CD8-positive, alpha-beta T cell (primary cell): ENCODE measurements at places on chromosomes 5 and 9. TPM values are rescaled to one million over a fixed set of nuclear protein-coding genes. Genes with fewer than 3 reads are reported as not detected.

The GOLM1 gene
- total RNA-seq, result 0.14 TPM

The CD14 gene
- 0.49 TPM for total RNA-seq

The CTSV gene
- total RNA-seq, result 0.22 TPM

The DNAJB5 gene
- total RNA-seq, result 2.1 TPM

The SPATA31C1 gene
- not detected for total RNA-seq

- no peak for DNase-seq
Measured at GRCh38 chr5:163951069-163951468, 445.6 kb downstream of the MAT2B start.

GRCh38 chr5:7539571-7539970 lies 143.6 kb downstream of the ADCY2 start:
- DNase-seq, result no peak

GRCh38 chr5:134143431-134143830 lies 28.9 kb downstream of the TCF7 start:
- DNase-seq, result no peak

DNA sequence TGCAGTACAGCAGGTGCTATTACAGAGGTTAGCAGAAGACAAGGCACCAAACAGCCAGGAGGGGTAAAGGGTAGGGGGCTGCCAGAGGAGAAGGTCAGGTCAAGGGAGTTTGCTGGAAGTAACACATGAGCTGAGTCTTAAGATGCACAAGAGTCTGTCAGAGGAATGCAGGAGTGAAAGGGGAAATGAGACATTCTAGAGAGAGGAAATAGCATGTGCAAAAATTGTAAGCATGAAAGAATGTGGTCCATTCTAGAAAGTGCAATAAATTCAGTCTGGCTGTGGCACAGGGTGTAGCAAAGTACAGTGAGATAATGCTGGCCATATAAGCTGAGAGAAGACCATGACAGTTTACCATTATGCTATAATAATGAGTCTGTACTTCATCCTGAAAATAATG lies 6.6 kb downstream of the GOLGA1 start:
- no peak for DNase-seq

DNA sequence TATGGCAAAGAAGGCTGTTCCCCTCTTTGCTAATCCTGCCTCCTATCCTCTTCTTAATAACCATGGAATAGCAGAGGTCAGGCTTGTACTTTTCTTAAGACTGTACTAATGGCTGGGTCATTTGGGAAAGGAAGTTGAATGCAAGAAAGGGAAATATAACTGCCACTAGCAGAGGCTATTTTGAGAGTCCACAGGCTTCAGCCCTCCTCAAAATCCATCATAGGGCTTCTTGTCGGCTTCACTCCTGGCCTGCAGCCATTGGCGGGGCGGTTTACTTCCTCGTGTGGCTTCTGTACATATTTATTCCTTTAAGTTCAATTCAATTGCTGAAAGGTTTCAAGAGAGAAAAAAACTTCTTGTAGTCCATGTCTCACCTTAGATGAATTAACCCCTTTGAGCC lies 2.8 kb upstream of the PARP8 start:
- DNase-seq, result no peak

DNA sequence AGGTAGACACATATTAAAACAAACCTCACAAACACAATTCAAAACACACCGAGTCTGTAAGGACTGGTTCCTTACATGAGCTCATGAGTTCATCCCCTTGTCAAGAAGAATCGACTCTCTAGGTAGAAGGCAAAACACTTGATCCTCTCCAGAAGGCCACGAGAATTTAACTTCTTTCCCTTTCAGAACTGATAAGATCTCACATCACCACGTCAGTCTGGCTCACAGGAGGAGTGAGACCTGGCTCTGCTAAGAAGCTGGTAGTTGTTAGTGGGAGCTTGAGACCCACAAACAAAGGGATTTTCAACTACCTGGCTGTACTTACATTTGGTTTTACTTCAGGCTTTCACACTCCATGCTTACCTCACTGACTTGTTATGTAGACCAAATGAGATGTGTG lies 459.2 kb downstream of the ARHGEF28 start:
- no peak for DNase-seq

DNA sequence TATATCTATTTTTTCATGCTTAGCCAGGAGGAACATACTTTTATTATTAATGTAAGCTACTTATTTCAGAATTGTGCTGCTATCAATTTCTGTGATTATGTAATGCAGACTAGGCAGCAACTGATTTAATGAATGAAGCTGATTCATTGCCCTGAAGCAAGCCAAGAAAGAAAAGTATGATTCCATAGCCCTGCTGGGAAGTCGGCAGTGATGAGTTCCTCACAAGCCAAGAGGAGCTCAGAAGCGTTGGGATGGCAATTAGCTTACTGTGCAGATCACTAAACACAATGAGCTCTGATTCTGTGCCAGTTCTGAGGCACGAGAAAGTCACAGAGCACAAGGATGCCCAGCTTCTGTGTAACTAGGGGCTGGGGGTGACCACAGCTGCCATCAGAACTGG lies 254.3 kb upstream of the KLF9 start:
- no peak for DNase-seq

DNA sequence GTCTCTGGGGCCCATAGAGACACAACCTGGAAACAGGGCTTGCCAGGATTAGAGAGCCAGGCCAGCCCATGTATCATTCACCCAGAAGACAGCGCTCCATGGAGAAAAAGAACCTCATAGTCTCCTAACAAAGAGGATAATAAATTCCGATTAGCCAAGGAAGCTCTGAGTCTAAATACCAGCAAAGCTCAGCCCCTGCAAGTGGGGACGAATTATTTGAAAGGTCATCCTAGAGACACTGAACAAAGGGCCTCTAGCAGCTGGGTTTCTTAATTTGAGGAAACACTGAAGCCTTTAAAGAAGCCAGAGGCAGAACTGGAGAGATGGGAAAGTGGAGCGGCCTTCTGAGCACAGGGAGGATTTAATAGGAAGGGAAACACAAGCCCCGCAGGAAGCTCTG lies 287.1 kb upstream of the ZNF462 start:
- no peak for DNase-seq

DNA sequence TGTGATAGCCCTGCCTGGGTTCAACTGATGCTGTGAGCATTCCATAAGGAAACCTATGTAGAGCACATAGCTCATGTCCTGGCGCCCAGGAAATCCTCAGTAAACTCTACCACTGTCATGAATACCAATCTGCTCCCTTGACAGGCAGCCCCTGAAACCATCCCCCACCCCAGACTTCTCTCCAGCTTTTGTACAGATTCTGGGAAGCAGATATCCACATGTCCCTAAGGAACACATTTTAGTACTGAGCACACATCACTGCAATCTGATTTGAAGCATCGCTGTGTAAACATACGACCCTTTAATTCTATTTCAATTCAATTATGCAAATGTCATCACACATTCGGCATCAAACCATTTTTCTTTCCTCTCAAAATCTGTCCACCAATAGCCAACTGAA lies 89.5 kb upstream of the FSTL4 start:
- no peak for DNase-seq

- no peak for DNase-seq
Measured at GRCh38 chr9:37209431-37210386, 89.3 kb downstream of the ZCCHC7 start.

GRCh38 chr9:91800473-91801030 lies 149.5 kb downstream of the ROR2 start:
- no peak for DNase-seq

GRCh38 chr5:127957701-127958239 lies 125.8 kb upstream of the SLC12A2 start:
- no peak for DNase-seq

GRCh38 chr9:136429683-136430491 lies 9.8 kb downstream of the INPP5E start:
- no peak for DNase-seq

DNA sequence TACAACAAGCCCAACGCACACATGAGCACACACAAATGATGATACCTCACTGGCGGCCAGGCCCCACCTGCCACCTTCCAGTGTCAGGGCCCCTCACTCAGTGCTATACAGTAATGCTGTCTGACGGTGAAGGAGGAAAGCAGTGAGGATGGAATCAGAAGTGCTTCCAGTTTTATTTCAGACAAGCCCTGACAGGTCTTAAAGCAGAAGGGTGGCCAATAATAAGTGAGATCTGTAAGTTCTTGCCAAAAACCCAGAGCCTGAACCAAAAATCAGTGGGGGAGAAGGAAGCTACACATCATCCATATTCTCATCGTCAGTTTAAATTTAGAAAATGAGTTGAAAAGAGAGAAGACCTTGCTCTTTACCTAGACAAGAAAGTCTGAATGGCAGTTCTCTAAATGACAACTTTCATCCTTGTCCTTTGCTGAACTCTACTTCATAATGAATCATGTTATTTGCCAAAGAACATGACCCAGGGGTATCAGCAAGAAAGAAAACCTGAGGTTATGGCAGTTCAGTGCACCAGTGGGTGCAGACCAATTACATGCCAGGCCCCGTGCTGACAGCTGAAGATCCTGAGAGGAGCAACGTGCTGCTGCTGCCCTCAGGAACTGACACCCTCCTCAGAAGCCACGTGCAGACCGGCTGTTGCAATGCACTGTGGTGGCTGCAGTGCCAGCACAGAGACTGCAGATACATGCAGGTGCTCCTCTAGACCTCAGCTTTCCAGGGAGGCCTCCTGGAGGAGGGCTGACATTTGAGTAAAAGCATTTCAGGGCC lies 118.7 kb downstream of the DROSHA start:
- no peak for DNase-seq

DNA sequence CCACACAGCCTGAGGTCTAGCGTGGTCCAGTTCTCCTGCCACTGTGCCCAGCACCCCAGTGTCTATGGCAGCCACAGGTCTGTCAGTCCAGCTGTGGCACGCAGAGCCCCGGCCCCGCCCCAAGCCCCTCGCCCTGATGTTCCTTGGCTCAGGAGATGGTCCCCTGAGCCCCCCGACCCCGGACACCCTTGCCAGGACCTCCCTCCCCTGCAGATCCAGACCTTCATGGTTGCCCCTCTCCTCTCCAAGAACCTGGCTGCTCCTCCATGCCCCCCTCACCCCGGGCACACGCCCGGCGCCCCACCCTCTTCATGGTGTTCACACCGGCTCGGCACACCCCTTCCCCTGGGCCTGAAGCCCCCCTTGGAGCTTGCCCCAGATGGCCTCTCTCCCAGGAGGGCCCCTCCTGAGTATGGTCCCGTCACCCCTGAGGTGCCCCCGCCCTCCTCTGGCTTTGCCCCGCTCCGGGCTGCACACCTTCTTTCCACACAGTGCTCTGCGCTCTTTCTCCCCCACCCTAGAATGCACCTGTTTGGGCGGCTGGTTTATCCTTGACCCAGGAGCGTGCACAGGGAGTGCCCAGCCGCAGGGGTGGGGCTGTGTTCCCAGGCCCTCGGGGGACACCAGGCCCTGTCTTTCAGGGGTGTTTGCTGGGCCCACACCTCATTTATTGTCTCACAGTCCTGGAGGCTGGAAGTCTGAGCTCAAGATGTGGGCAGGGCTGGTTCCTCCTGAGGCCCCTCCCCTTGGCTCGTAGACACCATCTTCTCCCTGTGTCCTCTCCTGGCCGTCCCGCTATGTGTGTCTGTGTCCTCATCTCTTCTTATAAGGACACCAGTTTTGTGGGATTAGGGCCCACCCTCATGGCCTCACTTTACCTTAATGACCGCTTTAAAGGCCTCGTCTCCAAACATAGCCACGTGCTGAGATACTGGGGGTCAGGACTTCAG lies 37.6 kb downstream of the KCNT1 start:
- DNase-seq, result no peak

- DNase-seq, result no peak
Measured at GRCh38 chr5:74575741-74576538, 64.6 kb downstream of the ENC1 start.

DNA sequence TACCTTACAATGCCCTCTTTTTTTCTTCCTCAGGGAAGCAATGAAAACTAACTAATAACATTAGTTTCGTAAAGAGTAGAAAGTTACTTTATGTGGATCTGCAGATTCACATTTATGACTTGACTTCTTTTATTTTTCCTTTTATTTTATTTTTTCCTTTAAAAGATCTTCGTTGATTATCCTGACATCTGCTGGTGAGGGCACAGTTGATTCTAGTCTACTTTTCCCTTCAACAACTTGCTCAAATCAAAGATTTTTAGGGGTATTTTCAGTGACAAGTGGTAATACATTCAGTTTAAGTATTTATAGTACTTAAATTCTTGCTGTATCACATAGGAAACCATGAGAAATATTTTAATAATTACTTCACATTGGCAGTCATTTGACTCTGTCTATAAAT lies 4.9 kb downstream of the EDIL3 start:
- no peak for DNase-seq

- DNase-seq, result no peak
Measured at GRCh38 chr5:146662229-146662628, 146.2 kb upstream of the GPR151 start.

DNA sequence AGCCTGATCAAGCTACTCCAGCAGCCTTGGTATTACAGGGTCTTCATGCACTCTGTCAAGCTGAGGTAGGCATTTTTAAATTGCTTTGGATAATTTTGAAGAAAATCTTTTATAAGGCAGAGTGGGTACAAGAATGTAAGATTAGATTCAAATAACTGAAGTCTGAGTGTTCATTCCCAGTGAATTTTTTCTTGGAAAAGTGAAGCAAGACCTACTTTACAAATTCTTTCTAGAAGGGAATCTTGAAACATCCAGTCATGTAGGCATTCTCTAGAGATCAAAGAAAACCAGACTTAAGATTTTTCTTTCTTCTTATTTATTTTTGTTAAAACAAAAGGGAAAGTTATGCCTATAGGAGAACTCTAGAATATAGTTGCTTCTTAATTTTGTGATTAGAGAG lies 139.0 kb downstream of the FOCAD start:
- no peak for DNase-seq

- DNase-seq, result no peak
Measured at GRCh38 chr9:84668196-84669012, 1.1 kb upstream of the NTRK2 start.

GRCh38 chr9:68782546-68782945 lies 77.5 kb downstream of the PIP5K1B start:
- DNase-seq, result no peak

DNA sequence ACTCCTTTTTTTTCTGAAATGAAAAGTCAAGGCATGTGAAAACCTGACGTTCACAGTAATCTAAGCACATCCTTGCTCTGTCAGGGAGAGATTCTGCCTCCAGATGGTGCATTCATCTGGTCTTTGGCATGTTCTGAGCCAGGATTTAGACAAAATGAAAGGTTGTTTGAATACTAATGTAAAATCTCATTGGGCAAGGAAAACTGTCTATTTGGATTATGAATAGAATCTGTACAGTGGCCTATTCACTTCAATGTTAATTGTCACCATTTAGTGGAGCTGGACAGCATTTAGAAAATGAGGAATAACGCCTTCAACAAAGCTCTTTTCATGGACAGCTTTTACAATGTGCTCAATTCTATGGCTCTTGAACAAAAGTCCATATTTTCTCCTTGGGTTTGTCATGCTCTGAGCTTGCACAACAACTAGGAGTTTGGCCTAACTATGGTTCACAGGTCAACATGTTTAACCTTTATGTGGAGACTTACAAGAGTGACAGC lies 28.9 kb downstream of the ARHGEF28 start:
- no peak for DNase-seq

DNA sequence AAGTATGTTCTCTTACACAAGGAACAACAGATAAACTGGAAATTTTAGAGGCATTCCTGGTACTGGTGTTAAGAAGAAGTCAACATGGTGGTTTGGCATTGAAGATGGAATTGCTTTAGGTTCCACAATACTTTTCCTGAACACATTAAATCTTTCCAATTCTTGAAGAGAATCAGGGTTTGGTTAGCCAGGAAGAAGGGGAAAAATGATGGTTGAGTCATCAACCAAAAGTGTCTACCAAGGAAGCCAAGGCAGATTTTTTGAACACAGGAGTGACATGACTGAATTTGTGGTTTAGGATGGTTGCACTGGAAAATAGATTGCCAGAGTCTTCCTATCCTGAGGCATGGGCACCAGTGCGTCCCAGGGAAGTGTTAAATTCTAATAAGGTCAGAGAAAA lies 433.4 kb downstream of the TMEM38B start:
- DNase-seq, result no peak

GRCh38 chr9:36399980-36400331 lies at the start of gene RNF38:
Gene RNF38, minus strand, starts transcription at chr9:36400269. Its CDS starts 161 bp downstream, at chr9:36400108.
- DNase-seq, result no peak
